Amniotic stem cell (primary cell): ENCODE measurements at places on chromosomes 16 and 17.

DNA sequence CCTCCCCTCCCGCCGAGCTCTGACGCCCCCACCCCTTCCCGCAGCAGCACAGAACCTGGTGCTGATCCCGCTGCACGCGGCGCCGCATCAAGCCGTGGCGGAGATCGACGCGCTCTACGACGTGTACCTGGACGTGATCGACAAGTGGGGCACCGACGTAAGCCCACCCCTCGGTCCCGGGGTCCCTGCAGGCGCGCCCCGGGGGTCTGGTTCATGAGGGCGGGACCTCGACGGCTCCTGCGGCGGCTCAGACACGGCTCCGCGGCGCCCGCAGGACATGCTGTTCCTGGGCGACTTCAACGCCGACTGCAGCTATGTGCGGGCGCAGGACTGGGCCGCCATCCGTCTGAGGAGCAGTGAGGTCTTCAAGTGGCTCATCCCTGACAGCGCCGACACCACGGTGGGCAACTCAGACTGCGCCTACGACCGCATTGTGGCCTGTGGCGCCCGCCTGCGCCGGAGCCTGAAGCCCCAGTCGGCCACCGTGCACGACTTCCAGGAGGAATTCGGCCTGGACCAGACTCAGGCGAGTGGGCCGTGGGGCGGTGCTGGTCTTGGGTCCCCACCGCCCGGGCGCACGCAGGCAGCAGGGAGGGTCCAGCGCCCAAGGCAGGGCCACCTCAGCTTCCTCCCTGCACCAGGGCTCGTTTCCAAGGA lies 1.4 kb downstream of the DNASE1L2 start:
- DNase-seq, result no peak

GRCh38 chr17:34474706-34475105 lies 104.7 kb upstream of the TMEM132E start:
- DNase-seq, result no peak

DNA sequence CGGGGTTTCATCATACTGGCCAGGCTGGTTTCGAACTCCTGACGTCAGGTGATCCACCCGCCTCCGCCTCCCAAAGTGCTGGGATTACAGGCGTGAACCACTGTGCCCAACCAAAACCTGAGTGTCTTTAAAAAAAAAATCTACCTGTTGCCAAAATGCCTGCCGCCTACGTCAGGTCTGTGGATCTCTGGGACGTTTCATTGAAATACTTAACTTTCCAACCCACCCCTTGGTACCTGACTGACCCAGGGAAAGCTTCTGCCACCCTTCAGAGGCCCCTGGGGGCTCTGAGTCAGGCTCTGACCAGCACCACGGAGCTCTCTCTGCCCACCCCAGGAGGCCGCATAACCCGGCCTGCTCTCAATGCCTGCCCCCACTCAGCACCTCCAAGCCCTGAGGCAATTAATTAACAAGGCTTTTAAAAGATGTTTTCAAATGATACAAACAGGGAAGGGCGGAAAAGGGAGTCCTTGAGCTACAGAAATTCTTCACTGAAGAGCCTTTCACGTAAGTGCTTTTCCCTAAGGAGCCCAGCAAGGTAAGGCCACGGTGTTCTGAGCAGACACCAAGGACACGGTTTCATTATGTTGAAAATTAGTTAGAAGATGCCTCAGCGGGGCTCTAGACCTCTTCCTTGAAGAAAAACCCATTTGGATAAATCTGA lies 29.3 kb upstream of the GSG1L start:
- DNase-seq, result no peak

DNA sequence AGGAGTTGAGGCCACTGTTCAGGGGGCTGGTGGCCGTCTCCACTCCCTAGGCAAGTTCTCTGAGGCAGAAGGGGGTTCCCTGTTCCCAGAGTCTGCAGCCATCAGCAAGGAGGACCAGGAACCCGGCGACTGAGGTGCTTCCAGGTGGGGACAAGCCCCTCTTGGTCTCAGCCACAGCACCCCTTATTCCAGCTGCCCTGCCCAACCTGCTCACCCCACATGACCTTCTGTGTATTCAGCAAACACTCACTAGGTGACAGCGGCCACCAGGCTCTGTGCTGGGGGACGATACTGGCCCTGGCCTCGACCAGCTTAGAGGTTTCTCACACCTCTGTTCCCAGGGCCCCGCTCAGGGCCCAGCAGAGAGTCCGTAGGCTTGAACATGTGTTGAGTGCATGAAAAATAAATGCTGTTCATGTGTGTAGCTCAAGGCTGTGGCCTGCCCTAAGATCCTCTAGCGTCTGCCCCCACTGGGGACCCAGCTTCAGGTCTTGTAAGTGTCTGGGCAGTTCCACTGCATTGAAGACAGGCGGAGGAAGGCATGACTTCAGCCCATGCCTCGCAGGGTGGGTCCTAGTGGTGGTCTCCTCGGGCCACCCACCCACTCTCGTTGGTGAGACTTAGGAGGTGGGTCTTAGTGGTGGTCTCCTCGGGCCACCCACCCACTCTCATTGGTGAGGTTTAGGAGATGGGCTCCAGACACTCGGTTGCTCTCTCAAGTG lies 44.2 kb downstream of the NT5M start:
- DNase-seq, result no peak

GRCh38 chr17:50354776-50355175 lies 8.8 kb downstream of the XYLT2 start:
- no peak for DNase-seq

DNA sequence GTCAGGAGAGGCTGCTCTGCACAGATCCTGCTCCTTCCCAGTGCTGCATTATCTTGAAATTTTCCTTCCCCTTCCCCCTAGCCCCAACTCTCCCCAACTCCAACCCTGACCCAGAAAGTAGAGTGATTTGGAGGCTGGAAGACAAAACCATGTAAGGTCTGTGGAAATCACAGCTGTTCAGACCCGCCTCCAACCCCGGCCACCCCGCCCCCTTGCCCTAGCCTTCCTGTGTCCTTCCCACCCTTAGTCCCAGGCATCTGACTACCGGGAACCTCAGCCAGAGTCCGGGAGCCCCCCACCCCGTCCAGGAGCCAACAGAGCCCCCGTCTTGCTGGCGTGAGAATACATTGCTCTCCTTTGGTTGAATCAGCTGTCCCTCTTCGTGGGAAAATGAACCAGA lies at the start of gene AOC3:
Gene AOC3, plus strand, starts transcription at position 246 of the 400 bp plus-strand sequence. Its CDS starts 145 bp downstream, at position 391.
- no peak for DNase-seq

DNA sequence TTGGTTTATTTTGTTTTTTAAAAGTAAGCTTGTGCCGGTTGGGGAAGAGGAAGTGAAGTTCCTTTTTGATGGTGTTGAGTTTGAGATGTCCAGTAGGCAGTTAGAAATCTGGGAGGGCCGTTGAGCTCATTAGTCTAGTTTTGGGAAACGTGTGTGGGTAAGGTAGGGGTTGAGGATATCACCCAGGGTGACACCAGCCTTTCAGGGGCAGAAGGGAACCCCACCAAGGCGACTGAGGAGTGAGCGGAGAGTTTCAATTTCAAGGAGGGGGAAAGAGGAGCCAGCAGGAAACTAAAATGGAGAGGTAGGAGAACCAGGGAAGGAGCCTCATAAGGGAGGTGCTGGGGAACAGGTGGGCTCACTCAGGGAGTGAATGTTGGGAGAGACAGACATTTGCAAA lies 22.7 kb downstream of the HAPSTR1 start:
- DNase-seq, result no peak

DNA sequence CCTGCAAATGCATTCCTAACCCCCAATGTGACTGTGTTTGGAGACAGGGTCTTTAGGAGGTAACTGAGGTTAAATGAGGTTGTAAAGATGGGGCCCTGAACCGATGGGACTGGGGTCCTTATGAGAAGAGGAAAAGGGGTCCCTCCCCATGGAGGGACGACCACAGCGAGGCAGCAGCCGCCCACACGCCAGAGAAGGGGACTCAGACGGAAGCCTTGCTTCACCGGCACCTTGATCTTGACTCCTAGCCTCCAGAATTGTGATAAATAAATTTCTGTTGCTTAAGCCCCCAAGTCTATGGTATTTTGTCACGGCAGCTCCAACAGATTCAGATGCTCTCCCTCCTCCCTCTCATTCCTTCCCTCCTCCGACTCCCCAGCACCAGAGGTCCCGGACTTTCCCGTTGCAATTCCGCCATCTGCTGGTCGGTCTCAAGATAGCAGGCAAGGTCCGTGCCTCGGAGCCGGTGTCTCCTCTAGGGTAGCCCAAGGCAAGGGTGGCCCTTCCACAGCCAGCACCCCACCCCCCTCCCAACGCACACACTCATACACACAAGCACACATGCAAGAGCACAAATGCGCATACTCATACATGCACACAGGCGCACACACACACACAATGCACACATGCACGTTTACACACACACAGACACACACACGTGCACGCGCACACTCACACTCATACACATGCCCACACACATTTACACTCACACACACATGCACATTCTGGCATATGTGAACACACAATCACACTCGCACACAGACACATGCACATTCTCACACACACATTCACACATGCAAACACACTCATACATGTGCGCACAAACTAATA lies 23.1 kb upstream of the C16orf78 start:
- DNase-seq, result no peak

- DNase-seq, result no peak
Measured at GRCh38 chr17:70368011-70368410, 198.7 kb downstream of the KCNJ2 start.

DNA sequence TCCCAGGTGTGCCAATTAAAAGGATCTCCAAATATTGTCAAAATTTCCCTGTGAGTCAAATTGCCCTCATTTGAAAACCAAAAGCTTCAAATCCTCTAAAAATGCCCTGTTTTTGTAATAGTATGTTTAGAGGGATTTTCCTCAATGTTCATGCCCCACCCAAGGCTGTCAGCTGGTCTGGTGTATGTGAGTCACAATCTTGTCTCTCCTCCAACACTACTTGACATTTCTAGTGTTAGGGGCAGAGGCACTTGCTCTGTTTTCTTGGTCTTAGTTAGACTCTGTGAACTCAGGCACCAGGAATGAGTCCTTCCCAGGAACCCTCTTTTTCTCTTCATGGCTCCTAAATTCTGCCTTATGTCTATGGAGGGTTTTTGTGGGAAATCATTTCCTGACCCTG lies 634.8 kb downstream of the KCNJ2 start:
- DNase-seq, result no peak

- DNase-seq, result peak; percentile 20
Measured at GRCh38 chr17:69870091-69870530, 204.9 kb upstream of the KCNJ16 start.

DNA sequence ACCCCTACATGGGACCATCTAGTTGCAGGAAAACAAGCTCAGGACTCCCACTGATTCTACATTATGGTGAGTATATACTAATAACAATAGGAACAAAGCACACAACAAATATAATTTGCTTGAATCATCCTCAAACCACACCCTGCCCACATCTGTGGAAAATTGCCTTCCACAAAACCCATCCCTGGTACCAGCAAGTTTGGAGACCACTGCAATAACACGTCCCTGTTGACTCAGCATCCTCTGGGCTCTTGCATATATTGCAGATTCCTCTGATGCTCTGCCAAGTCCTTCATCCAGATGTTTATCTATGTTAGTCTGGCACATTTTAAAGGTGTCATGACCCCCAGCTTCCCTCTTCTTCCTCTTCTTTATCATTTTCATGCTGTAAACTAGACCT lies 138.4 kb downstream of the PCTP start:
- DNase-seq, result no peak

DNA sequence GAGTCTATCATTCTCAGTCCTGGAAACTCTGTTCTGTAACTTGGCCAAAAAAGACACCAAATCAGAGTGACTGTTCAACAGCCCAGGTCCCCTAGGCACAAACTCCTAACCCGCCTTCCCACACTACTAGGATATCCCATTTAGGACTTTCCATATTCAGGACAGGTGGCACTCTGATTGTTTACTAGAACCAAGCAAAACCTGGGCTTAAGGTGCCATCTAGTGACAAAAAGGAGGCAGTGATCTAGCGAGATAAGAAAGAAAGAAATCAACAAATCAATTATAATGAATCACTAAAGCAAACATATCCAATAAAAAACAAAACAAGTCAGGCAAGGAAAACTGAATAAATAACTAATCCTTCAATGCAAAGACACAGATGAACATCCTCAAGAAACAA lies 203.9 kb downstream of the CEP112 start:
- no peak for DNase-seq

GRCh38 chr17:62857526-62857925 lies 49.4 kb upstream of the MARCHF10 start:
- no peak for DNase-seq

DNA sequence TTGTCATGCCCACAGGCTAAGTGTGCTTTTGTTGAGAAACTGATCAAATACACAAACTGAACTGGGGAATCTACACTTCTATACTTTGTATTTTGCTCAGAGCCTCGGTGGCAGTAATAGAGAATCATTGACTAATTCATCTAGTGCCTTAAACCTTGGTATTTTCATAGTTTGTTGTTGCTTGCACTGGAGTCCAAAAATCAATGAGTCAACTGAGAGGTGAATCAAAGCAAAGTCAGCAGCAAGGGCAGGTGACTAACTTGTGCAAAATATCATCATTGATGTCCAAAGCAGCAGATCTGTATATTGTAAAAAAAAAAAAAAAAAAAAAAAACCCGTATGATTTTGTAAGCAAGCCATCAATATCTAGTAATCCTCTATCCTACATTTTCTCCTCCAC lies 296.4 kb downstream of the MAP2K6 start:
- DNase-seq, result no peak

DNA sequence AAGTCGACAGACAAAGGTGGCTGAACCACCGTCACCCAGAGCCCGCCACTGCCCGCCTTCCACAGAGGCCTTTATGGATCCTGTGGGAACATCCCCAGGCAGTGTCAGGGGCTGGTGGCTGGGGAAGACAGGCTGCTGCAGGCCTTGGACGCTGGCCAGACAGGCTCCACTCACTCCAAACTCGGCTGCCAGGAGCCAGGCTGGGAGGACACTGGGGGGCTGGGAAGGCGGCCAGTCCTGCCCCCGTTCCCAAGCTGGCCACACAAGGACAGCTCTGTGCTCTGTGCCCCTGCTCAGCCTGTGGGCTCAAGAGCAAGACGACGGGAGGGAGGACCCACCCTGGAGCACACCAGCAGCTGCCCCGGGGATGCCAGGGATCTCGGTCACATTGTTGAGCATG lies 7.6 kb upstream of the LCAT start:
- DNase-seq, result no peak

- DNase-seq, result no peak
Measured at GRCh38 chr17:74801896-74802295, 25.8 kb upstream of the NAT9 start.

DNA sequence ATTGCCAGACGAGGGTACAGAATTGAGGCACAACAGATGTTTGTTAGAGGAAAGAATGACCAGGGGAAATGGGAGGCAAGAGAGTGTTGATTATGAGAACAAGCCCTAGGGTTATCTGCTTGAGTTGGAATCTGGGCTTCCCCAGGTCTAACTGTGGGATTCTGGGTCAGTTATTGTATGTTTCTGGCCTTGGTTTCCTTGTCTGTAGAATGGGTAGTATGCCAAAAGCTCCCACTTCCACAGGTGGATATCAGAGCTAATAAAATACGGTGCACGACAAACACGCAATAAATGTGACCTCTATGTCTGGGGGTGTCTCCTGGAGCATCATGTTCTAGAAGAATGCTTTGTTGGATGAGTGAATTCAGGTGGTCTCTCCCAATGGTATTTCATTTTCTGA lies 517 bp downstream of the TMC5 start:
- no peak for DNase-seq

DNA sequence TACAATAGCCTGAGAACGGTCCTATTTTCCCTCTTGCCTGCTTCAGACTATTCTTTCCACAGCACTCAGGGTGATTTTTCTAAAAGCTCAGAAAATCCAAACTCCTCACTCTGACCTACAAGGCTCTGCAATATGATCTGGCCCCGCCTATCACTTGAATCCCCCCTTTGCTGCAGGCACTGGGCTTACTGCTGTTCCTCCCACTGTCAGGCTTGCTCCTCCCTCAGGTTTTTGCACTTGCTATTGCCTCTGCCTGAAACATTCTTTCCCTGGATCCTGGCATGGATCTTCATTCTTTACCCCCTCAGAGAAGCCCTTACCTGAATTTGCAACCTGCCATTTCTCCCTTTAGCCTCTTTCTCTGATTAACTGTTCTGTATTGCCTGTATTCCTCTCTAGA lies 52.3 kb downstream of the RPGRIP1L start:
- no peak for DNase-seq
